ENCODE measurements at places on chromosomes 3 and 15.

- DNase-seq, result no peak
Measured at GRCh38 chr15:29883126-29883525, 60.9 kb upstream of the TJP1 start.

- peak; percentile 32 for DNase-seq
Measured at GRCh38 chr15:59751552-59752413, 62.7 kb upstream of the BNIP2 start.

DNA sequence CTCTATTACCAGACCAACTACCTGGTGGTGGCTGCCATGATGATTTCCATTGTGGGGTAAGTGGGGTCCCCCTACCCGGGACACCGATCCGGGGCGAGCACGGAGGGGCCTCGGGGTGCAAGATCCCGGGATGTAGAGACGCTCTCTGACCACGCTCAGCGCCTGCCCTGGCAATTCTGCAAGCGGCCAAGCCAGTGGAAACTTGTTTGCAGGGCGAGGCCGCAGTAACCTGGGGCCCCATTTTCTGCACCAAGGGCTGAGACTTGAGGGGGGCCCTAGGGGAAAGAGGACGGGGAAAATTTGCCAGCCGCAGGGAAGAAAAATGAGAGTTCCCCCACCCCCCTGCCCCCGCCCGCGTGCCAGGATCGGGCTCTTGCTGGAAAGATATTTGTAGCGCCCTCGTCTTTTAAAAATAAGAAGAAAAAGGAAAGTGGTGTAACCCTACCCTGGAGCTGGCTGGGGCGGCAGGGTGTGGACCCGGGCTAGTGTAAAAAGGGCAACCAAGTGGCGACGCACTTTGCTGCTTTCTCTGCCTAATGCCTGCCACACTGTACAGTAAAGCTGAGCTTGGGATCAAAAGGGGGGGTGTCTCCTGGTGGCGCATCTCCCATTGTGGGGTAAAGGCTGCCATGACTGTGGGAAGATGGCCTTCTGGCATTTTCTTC lies 563 bp downstream of the ARL6IP5 start:
- peak; percentile 22 for DNase-seq

DNA sequence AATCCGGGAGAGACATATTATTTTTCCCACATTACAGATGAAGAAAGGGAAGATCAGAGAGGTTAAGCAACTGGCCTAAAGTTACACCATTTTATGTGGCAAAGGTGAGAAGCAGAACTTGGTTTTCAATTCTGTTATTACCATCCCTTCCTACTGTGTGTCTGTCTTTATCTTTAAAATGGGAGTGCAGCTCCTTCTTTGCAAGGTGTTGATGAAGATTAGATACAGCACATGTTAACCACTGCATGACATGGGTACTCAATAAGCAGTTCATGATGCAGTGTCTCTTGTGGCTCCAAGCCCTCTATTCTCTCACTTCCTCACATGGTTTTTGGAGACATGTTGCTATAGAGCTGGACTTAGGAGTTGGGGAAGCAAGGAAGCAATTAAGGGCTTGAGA lies 23.1 kb upstream of the TBC1D21 start:
- no peak for DNase-seq

DNA sequence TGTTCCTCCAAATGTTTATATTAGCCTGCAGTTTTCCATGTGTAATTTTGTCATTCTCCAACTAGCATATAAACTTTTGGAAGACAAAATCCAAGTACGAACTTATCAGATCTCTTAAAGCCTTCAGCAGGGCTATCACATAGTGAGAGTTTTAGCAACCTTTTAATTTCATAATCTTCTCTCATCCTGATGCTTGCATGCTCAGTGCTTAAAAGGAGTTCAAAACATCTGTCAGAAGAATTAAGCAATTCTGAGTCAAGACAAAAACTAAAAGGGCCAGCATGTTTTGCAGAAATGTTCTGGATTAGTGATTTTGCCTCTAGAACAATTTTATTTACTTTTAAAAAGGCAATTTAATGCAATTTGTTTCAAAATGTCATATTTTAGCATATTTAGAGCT lies 73.4 kb upstream of the SLC2A2 start:
- peak; percentile 29 for DNase-seq

DNA sequence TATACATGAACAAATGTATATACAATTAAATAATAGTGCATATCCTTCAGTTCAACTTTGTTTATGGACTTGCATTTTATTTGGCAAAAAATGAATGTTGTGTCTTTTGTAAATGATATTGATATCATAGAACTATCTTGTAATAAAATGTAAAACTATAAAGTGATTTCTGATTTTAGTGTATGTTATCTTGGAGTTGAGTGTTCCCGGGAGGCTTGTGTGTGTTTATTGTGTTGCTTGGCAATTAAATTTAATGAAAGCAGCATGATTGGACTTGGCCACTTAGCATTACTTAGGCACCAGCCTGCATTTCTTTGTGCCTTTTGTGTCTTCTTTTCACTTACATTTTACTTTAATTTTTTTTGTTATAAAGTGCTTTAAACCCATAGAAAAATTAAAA lies 10.6 kb downstream of the ARHGEF26 start:
- no peak for DNase-seq

DNA sequence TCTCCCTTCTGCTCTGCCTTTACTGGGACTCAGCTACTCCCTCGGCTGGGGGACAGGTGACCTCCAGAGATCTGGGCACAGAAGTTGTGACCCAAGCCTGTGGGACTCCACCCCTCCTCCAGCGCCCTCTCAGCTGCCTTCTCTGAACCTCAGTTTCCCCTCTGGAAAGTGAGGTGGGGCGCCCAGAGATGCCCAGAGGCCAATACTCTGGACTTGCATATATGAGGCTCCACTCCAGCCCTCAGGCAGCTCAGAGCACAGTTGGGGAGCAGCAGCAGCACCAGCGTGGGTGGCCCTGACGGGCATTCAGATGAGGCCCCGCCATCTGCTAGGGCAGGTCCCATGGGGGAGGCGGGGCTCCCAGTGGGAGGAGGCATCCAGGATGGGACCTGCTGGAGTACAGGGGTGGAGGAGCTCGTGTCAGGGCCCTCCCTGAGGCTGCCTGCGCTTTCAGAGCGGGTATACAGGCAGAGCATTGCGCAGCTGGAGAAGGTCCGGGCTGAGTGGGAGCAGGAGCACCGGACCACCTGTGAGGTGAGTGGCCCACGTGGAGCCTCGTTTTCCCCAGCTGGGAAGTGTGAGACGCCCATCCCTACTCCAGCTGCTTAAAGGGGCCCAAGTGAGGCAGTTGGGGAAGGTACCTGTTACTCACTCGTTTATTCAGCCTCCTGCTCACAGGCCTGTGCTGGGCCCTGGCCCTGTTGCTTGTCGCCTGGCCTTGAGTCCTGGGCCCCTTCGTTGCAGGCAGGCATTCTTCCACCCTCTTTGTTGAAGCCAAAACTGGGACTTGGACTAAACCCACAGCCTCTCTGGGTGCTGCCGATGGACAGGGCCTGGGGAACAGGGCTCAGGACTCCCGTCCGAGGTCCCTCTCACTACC lies 35.4 kb downstream of the PSTPIP1 start:
- no peak for DNase-seq
